ENCODE measurements at places on chromosomes 11 and 22.

GRCh38 chr11:32414925-32415324 lies 20.4 kb downstream of the WT1 start:
- DNase-seq, result no peak

GRCh38 chr11:85732965-85733364 lies 47.0 kb upstream of the CCDC89 start:
- no peak for DNase-seq

DNA sequence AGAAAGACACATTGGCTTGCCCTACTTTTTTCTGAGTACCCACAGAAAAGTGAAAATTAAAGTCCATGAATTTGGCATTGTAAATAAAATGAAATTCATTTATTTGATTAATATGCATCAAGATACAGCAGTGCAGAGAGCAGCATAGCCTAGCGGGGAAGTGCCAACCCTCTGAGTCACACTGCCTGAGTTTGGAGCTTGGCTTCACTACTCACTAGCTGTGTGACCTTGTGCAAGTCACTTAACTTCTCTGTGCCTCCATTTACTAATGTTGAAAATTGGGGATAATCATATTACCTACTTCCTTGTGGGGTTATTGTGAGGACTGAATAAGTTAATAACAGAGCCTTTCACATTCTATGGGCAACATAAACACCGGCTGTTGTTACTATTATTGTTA lies 111.5 kb upstream of the CSNK2A3 start:
- DNase-seq, result no peak

DNA sequence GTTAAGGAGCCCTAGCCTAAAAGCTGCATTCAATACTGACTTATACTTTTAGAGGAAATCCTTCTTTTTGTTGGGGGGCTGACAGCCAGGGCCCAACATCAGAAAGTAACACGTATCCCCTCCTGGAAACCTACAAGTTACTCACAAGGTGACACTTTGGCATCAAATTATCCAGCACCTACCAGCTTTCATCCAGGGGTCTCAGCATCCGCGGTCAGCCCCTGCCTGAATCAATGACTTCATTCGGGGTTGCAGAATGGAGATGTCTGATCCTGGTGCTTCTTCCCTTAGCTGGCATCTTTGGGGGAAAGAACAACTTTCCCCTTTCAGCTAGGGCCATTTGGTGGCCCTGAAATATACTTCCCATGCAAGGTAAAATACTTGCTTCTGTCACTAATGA lies 5.3 kb upstream of the NAP1L4 start:
- DNase-seq, result no peak

DNA sequence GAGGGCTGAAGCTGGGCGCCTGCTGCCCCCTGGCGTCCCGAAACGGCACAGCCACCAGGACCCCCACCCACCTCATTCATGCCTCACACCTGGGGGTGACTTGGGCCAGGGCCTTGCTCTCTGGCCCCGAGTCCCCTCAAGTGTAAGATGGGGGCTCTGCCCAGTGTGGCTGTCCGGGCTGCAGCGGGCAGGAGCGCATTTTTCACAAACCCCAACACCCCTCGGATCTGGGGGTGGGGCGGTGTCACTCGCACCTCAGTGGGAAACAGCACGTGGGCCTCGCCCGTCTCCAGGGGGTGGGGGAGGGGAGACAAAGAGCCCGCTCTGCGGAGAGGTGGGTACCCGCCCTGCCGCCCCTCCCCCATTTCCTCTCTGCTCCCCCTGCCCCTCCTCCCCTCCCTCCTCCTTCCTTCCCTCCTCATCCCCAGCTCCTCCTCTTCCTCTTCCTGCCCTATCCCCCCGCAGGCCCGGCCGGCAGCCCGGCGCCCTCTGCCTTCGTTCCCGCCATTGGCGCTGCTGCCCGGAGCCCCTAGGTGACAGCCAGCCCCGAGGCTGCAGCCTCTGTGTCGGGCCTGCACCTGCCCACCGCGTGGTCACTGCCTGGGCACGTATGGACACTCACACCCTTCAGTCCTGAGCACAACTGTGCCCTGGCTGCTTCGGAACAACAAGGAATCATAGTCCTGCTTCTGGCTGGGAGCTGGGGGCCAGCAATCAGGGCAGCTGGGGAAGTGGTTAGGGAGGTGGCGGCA lies 6.8 kb upstream of the CDKN1C start:
- peak; percentile 60 for DNase-seq

DNA sequence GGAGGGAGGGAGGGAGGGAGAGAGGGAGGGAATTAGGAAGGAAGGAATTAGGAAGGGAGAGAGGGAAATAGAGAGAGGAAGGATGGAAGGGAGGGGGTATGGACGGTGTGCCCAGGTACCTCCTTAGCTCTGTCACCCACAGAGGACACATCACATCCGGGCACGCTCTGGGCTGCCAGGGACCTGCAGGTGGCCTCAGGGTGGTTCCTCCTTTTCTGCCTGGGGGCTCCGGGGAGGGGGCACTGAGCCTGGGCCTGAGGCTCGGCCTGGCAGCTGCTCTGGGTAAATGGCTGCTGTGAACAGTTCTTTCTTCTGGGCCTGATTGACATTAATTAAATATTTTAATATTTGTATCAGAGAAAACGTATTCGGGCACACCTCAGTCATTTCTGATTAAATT lies 733.5 kb downstream of the BRD1 start:
- no peak for DNase-seq

- DNase-seq, result no peak
Observed at GRCh38 chr11:64268893-64269539, 15.4 kb downstream of the BAD start.

DNA sequence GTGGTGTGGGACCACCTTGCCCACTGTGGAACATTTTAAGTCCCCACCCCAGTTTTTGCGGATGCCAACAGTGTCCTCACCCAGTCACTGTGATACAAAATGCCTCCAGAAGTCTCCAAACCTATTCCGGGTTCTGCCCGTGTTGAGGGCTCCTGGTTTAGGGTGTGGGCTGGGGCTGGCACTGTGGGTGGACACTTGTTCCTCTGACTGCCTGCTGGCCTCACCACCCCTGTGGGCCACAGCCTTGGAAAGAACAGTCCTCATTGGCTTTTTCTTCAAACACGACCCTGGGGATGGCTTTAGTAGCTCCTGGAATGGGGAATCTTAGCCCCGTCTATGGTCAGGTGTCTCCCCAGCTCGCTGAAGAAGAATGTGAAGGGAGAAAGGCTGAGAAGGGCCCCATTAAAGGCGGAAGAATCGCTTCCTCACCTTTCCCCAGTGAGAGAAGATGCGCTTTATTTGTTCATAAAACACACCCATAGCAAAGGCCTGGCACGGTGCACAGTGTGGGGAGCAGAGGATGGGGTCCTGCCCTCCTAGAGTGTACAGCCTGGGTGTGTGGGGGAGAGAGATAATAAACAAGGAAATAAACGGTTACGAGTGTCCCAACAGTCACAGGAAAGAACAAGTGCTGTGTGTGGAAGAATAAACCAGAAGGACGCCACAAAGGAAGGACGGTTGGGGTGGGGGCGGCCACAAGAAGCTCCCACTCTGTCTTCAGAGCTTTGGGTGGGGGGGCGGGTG lies 91.6 kb upstream of the SLC22A12 start:
- DNase-seq, result no peak

DNA sequence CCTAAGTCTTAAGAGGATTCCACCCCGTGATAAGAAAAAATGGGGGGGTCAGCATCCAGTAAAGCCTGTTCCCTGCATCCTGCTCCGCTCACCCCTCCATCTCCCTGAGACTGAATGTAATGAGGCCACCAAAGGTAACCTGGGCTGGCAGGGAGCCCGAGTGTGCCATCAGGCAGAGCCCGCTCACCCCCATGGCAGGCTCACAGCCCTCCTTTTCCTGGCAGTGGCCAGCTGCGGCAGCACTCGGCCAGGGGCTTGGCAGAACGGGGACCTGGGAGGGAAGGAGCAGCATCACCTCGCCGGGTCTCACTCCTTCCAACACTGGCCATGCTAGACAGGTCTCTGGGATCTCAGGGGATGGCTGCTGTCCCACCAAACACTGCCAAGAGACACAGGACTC lies 64.4 kb downstream of the PRDM11 start:
- no peak for DNase-seq

DNA sequence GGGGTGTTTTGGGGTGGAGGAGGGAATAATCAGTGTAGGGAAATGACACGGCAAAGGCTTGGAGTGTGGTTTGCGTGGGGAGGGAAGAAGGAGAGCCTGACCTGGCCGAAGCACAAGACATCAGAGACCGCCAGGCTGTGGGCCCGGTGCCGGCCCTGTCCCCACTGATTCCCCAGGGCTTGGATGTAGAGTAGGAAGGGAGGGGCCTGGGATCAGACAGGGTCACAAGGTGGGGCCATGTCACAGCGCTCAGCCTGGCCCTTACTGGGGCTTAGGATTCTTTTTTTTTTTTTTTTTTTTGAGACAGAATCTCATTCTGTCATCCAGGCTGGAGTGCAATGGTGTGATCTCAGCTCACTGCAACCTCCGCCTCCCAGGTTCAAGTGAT lies 9.8 kb downstream of the PICK1 start:
- no peak for DNase-seq

DNA sequence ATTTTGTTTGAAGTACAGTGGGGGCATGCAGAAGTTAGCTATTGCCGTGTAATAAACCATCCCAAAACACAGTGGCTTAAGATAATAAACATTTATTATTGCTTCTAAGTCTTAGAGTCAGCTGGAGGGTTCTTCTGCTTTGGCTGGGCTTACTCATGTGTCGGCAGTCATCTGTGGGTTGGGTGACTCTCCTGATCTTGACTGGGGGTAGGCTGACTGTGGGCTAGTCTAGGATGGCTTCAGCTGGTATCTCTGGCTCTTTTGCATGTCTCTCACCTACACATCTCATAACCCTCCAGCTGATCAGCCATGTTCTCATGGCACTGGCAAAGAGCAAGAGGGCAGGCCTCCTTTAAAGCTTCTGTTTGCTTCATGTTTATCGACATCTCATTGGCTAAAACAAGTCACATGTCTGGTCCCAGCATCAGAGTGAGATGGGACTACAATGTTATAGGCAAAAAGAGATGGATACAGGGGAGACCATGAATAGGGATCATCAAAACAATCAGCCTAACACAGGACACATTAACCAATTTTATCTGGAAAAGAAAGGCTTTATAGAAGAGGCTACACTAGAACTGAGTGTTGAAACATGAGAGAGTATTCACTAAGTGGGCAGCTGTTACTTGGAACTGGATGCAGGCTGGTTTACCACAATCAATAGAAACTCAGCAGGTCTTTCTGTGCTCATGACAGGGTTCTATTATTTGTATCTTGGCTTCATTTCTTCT lies 5.1 kb downstream of the LRRC51 start:
- no peak for DNase-seq

DNA sequence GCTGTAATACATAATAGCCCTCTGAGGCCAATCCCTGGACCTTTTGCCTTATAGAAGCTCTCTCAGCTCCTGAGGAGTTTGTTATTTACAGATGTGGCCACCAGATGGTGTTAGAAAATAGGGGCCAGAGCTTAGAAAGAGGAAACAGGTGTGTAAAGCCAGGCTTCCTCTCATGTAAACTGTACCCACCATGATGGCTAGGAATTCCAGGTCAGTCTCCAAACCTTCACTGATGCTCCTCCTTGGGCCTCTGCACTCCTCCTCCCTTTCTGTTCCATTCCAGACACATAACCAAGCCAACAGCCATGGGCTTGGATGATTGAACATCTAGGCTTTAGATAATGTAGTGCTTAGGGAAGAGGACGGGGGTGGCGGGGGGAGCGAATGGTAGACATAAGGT lies 39.7 kb downstream of the USP35 start:
- DNase-seq, result no peak

DNA sequence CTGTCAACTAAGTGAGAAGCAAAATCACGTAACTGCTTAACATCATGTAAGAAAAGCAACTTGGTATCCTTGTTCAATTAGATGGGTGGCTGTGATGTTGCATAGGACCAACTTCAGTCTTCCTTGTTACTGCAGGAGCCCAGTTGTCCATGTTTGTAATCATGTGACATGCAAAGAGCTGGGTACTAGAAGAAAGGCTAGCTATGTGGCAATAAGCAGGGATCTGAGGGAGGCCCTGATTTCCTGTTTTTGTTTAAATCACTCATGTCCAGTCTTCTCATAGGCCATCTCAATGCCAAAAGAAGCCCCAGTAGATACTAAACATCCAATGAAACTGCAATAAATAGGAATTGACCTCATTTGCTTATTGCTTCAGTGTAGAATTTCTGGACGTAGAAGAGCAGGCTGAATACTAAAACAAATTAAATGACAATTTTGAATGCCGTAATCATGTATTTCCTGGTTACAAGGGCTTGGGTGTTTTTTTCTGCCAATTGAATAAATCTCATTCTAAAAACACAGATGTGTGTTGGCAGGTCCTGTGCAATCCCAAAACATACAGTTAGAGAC lies 140.8 kb upstream of the ARHGAP20 start:
- no peak for DNase-seq

DNA sequence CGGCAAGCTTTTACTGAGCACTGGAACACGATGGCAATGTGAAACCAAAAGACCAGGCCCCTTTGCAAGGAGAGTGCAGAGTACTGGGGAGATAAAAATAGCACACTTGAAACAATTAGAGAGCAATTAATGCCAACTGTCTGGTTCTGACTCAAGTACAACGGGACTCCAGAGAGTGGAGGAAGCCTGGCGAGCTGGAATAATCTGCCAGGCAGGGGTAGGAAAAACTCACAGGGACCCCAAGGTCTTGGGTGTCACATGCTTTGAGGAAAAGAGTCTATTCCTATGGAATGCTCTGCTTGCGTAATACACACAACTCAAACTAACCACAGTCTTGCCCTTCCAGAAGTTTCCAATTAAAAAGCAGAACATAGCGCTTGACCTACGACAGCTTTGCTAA lies 113.0 kb upstream of the CLMP start:
- DNase-seq, result no peak

DNA sequence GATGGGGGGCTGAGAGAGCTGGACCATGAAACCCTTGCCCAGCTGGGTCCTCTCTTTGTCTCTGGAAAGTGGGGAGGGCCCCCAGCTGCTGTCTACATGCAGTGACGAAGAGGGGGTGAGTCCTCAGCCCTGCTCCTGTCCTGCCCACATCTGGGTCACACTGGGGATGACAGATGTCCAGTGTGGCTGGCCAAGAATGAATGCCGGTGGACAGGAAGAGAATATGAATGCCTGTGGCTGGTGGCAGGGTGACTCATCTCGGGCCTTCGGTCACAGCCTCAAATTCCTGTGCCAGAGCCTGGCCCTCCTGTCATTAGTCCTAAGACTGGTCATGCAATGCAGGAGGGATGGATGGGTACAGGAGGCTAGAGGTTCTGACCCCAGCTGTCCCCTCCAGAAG lies 2.2 kb upstream of the PNPLA3 start:
- DNase-seq, result no peak

- no peak for DNase-seq
Observed at GRCh38 chr11:134036492-134037045, 32.3 kb upstream of the JAM3 start.

Data from activated naive CD4-positive, alpha-beta T cell (primary cell).